Stimulated activated CD4-positive, alpha-beta T cell treated with anti-CD3 and anti-CD28 coated beads, Interleukin-4, amount 100 ng/mL, for 1 hour (primary cell): ENCODE measurements at places on chromosomes 4 and X.

- no peak for DNase-seq
These were observed 528.3 kb upstream of the PCDH7 start for GRCh38 chr4:30191902-30192301.

- DNase-seq: no peak
These were observed 31.9 kb downstream of the REPS2 start for GRCh38 chrX:16978193-16978984.

GRCh38 chrX:132603700-132604286 is 115.0 kb upstream of the MBNL3 start:
- DNase-seq: no peak

DNA sequence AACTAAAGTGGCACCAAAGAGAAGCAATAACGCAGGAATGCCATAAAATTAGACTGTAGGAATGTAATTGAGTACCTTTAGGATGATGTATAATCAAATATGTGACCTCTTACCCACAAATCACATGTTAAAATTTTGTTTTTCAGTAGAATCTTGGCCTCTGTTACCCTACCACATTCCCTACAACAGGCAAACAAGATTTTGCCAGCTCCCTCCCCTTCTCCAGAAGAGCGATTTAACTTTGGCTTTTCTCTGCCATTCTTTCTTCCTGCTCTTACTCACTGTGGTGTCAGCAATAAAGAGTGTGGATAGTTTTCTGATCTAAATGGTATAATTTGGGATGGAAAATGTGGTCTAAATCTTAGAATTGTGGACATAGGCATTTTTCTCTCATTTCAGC is 57.2 kb downstream of the TRIM2 start:
- DNase-seq: no peak

- peak; percentile 1 for DNase-seq
These were observed 88.4 kb downstream of the FRMPD3 start for GRCh38 chrX:107537815-107538214.

DNA sequence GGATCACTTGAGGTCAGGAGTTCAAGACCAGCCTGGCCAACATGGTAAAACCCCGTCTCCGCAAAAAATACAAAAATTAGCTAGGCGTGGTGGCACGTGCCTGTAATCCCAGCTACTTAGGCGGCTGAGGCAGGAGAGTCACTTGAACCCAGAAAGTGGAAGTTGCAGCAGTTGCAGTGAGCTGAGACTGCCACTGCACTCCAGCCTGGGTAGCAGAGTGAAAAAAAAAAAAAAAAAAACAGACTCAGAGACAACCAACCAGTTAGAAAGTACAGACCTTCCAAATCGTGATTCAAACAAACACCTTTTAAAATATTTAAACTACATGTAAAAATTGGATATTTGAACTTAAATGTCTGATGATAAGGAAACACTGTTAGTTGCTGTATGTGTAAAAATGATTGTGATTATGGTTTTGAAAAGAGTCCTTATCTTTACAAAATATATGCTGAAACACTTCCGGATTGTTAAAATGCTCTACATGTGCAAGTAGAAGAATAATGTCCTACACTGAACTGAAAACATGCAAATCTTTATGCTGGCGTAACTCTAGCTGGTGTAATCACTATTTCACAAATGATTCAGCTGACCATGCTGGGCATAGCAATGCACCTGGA is 37.8 kb downstream of the SH3KBP1 start:
- no peak for DNase-seq

DNA sequence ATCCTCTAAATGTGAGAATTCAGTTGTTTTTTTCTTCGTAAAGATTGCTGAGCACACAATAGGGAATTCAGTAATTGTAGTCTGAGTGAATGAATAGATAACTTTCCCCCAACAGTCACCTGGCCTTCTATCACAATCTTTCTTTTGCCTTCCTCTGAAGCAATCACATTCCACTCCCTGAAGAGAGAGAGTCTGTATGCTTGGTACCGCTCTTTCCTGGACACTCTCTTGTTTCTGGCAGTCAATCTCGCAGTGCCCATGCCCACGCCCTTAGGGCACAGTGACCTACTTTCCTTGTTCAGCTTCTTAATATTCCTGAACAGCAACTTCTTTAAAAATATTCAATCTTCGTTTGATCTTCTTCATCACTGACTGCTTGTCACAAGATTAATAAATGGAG is 255.9 kb downstream of the ADAMTS3 start:
- no peak for DNase-seq

GRCh38 chr4:21512353-21512752 is 436.2 kb downstream of the KCNIP4 start:
- DNase-seq: no peak

GRCh38 chrX:3666975-3667374 is 46.5 kb downstream of the PRKX start:
- no peak for DNase-seq

- no peak for DNase-seq
These were observed 92.0 kb downstream of the CHRDL1 start for GRCh38 chrX:110703641-110704040.
